H7 (cell line): ENCODE measurements at places on chromosomes 7 and 10. TPM values are rescaled to one million over a fixed set of nuclear protein-coding genes. Genes with fewer than 3 reads are reported as not detected.

DNA sequence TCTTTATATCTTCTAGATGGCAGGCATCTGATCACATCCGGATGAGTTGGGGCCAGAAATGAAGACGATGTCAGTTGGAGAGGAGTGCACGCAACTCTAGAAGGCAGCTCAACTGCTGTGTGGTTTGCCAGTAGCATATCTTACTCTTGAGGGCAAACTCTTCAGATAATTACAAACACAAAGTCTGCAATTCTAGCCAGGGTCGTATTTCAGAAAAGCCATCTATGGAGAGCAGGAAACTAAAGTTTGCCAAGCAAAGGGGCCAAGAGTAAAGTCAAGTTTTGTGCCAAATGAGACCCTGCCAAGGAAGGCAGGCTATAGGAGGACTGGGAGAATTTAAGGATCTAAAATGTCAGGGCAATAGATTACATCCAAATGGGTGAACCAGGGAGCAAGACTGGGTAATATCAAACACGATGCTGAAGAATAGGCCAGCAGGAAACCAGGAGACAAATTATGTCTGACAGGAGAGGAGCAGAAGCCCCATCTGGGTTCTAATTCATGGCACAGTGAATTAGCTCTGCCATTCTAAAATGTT lies 312.5 kb upstream of the SEMA3C start:
- DNase-seq = no peak

GRCh38 chr10:89075631-89076030 lies 85.0 kb downstream of the FAS start:
- DNase-seq = no peak

DNA sequence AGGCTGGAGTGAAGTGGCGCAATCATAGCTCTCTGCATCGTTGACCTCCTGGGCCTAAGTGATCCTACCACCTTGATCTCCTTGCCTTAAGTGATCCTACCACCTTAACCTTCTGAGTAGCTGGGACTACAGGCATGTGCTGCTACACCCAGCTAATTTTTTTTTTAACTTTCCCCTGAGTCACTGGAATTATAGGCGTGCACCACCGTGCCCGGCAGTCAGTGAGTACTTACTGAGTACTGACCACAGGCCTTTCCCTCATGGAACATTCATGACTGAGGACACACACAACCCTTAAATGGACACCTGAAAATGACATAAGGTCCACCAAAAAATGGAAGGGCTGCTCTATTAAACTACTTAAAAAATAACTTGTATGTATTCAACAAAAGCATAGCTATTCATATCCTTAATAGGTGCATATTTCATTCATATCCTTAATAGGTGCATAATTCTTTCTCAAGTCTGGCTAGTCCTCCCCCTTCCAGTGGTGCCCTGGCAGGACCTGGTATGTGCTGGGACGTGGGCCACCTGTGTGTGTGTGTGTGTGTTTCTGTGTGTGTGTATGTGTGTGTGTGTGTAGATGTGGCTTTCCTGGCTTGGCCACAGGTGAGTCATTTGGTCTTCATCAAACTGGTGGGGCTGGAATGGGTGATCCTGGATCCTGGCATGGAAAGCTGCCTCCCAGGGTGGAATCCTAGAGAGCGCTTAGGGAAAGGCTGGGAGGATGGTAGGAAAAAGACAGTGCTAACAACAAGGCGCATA lies 3.5 kb downstream of the FAM180A start:
- DNase-seq = no peak

DNA sequence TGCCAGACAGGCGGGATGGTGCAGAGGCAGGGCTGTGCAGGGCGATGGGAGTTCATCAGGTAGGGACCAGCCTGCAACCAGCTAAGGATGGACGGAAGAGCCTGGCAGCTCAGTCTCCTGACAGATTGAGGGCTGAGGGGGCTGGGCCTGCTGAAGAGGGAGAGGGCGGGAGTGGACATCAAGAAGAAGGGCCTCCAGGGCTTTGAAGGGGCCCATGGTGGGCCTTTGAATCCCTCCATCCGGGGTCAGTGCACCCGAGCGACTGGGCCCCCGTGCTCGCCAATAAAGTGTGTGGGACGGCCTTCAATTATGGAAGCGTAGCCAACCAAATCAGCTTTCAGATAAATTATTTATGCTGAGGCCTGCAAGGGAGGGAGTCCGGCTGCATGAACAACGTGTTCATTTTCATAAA lies 431.2 kb downstream of the RPS24 start:
- peak; percentile 60 for DNase-seq

DNA sequence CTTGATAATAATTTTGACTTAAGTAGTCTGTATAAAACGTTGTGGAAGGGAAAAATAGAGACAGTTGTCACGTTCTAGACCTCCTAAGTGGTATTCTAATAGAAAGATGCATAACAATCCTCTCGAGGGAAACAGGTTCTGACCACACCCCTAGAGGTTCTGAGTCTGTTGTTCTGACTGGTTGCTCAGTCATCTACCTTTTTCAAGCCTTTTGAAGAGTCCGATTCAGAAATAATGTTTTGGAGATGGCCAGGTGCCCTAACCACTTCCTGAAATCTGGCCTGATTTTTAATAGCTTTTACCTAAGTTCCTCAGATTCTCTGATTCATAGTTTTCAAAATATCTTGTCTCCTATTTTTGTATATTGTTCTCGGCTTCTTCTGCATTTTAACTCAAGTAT lies 175.6 kb downstream of the HDAC9 start:
- no peak for DNase-seq

GRCh38 chr7:48193421-48193820 lies 22.2 kb downstream of the ABCA13 start:
- DNase-seq = no peak

GRCh38 chr10:89367529-89367928 lies 10.3 kb upstream of the IFIT1B start:
- no peak for DNase-seq

- DNase-seq = no peak
Measured at GRCh38 chr10:22646388-22646853, 68.0 kb downstream of the PIP4K2A start.

DNA sequence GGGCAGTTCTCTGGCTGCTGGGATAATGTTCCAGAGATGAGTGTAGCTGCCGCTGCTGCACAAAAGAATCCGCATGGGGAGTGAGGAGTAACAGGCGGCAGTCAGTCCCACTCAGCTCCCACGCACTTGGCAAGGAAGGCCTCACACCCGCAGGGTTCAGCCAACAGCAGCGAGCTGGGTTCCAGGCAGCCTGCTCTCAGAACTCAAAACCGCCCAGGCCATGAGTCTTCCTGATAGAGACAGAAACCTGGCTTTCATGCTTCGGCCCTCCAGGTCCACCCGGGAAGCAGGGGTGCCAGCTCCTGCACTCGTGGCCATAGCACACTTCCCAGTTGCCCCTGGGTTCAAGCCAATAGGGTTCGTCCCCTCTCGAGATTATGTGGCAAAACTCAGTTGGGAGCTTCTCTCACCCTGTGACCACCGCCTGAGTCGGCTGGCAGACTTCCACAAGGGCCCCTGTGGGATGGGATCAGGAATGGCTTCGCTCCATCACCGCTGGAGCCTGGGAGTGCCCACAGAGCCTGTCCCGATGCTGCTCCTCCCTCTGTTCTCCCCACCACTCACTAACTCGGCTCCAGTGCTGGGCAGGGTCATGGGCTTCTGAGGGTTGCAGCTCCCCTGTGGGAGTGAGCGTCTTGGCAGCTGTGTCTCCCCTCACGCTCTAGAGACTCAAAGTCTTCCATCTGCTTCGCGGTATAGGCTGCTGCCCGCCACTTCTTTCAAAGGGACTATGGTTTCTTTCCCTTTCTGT lies 20.6 kb downstream of the CLRN3 start:
- no peak for DNase-seq

GRCh38 chr10:119178372-119179119 lies at the start of gene PRDX3:
TSS of gene PRDX3 (minus strand) at chr10:119178812. CDS start at chr10:119178790, 22 bp downstream.
- DNase-seq = peak; percentile 98

- no peak for DNase-seq
Measured at GRCh38 chr10:30459283-30459682, 25.3 kb downstream of the MAP3K8 start.

GRCh38 chr7:158077934-158078910 lies 509.4 kb downstream of the PTPRN2 start:
- DNase-seq = no peak

GRCh38 chr7:6446838-6447580 lies 745 bp downstream of the DAGLB start:
- DNase-seq = peak; percentile 72

- DNase-seq = peak; percentile 53
Measured at GRCh38 chr7:2723138-2723850, 35.3 kb downstream of the AMZ1 start.

Gene TCAF2
- 0.07 and 0.10 TPM in 2 replicates for total RNA-seq

Gene CYP2W1
- total RNA-seq = not detected in 2 replicates

Gene ZNF25
- 0.62 and 1.2 TPM in 2 replicates for total RNA-seq

Gene DPP6
- total RNA-seq = 1.1 and 1.6 TPM in 2 replicates

Gene HDAC9
- 2.1 and 5.4 TPM in 2 replicates for total RNA-seq

Gene WDFY4
- total RNA-seq = not detected in 2 replicates

Gene GARIN1A
- not detected in 2 replicates for total RNA-seq

Gene ST7
- 9.7 and 13.4 TPM in 2 replicates for total RNA-seq

Gene SLC13A4
- total RNA-seq = 2.3 and 3.1 TPM in 2 replicates

Gene CALHM1
- total RNA-seq = 0.07 TPM in 1 of 2 replicates, not detected in the other

Gene HUS1
- 12.2 and 15.9 TPM in 2 replicates for total RNA-seq

Gene SLC13A1
- total RNA-seq = not detected in 2 replicates

Gene CNPY1
- 1.5 and 2.4 TPM in 2 replicates for total RNA-seq

Gene HMX2
- 0.07 TPM in 1 of 2 replicates, not detected in the other for total RNA-seq
